Caki2 (cell line): ENCODE measurements at places on chromosomes 12 and 14. TPM values are rescaled to one million over a fixed set of nuclear protein-coding genes. Genes with fewer than 3 reads are reported as not detected.

The MEG3 gene
- not detected in 2 replicates for total RNA-seq

The SERPINA10 gene
- not detected in 2 replicates for total RNA-seq

The LRP1 gene
- total RNA-seq, result 23.5 and 28.4 TPM in 2 replicates

The SRRM4 gene
- total RNA-seq, result not detected in 2 replicates

The OAS2 gene
- 0.30 and 1.0 TPM in 2 replicates for total RNA-seq

The AQP6 gene
- not detected in 2 replicates for total RNA-seq

The RNU4-1 gene
- total RNA-seq, result not detected in 2 replicates

The SRGAP1 gene
- total RNA-seq, result 7.6 and 30.0 TPM in 2 replicates

The ZFHX2 gene
- not detected in 2 replicates for total RNA-seq

The CLEC2A gene
- total RNA-seq, result not detected in 2 replicates

The KLHL42 gene
- 12.8 and 19.7 TPM in 2 replicates for total RNA-seq

The VSX2 gene
- total RNA-seq, result not detected in 2 replicates

The KLRG1 gene
- total RNA-seq, result 1.0 and 4.2 TPM in 2 replicates
